ENCODE measurements at places on chromosomes 2 and 18.

GRCh38 chr2:173386021-173386737 is 31.5 kb downstream of the CDCA7 start:
- peak; percentile 23 for DNase-seq

DNA sequence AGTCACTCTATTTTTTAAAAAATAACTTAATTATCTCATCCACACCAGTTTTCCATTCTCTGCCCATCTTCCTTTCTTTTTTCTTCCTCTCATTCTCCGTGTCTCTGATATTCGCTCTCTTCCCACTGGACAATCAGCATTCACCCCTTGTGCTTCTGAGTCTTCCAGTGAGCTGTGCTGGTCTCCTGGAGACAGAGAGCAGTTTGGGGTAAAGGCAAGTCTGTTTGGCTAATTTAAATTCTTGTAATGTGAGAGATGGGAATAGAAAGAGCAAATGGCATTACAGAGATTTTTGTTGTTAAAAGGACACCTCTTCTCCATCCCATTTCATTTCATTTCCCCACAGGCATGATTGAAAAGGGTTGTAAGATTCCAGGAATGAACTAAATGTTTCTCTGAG is 107.5 kb downstream of the DTNA start:
- no peak for DNase-seq

- DNase-seq = no peak
These were observed 32.9 kb upstream of the SYT4 start for GRCh38 chr18:43310239-43310638.

- DNase-seq = peak; percentile 91
These were observed 19.6 kb upstream of the CXCR1 start for GRCh38 chr2:218186355-218186766.

DNA sequence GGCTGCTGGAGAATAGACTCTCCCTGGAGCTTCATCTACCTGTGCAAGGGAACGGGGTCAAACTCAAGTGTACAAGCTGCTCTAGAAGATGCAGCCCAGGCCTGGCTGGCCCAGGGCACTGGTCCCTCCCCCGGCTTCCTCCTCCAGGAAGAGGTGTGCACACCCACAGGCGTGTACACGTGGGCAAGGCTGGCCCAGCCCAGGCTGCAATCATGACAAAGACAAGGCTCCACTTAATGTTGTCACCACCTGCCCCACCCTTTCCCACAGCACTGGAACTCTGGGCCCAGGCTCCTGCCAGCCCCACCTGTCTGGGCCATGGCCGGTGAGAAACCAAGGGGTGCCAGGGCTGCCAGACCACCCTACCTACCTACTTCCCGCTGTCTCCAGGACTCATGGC is 29.6 kb upstream of the ALPP start:
- no peak for DNase-seq

DNA sequence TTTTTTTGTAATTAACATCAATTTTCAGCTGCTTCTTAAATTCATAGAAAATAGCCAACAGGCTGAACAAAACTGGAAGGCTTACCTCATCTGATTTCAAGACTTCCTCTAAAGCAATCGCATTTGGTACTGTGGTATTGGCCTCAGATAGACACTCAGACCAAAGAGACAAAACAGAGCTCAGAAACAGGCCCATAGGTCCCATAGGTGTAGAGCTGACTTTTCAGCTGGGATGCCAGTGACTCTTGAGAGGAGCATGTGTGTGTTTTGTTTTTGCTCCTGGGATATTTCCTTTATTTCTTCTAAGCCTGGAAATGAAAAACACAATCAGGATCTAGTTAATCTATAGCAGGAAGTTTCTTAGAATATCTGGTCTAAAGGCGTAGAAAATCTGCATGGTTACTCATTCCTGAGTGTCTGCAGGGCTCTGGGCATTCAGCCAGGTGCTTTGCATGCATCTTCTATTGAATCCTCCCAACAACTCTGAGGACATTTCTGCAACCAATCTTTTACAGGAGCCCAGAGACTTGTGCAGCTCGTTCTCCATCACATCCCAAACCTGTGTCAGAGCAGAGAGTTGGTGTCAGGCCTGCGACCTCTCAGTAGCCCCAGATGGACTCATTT is 190.8 kb downstream of the RTP5 start:
- no peak for DNase-seq
